ENCODE measurements at places on chromosomes 11 and 22.

GRCh38 chr11:72824020-72824419 lies 9.8 kb downstream of the ATG16L2 start:
- DNase-seq: no peak

- DNase-seq: no peak
Measured at GRCh38 chr11:69480547-69481392, 693 bp upstream of the LINC01488 start.

GRCh38 chr11:72766152-72766902 lies 14.1 kb upstream of the ARAP1 start:
- no peak for DNase-seq

DNA sequence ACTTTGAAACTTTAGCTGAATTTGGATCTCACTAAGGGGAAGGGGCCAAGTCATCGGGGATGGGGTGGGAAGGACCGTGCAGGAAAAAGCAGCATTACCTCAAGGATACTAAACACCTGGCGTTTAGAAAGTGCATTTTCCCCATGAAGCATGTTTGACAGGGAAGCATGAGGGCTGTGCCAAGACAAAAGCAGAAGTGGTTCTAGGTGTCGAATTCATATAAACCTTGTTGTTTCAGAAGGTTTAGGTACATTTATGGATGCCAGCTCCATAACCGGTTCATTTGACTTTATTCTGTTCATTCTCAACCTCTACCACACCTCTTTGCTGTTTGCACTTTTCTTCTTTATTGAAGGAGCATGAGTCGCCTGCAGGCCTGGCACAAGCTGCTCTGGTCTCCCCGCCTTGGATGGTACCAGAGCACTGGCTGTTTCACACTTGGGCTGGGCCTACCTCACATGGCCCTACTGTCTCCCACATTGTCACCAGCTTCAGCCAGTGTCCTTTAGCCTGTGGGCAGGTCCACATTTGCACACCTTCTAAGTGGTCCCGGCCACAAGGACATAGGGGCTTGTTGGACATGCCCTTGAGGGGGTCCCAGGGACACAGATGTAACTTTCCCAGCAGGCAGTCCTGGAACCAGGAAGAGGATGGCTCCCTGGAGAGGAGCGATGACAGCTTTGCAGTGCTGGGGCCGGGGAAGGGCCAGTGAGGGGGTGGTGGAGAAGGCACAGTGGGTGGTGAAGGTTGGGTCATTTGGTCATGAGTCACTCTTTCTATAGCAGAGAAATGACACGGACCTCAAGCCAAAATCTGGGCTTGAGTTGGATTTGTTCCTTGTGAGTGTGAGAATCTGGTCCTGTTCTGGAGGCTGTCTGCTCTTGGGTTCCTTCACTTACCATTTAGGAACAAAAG lies 3.2 kb upstream of the ST14 start:
- DNase-seq: peak; percentile 66

- peak; percentile 25 for DNase-seq
Measured at GRCh38 chr11:135019899-135020298, 607.9 kb upstream of the B3GAT1 start.

DNA sequence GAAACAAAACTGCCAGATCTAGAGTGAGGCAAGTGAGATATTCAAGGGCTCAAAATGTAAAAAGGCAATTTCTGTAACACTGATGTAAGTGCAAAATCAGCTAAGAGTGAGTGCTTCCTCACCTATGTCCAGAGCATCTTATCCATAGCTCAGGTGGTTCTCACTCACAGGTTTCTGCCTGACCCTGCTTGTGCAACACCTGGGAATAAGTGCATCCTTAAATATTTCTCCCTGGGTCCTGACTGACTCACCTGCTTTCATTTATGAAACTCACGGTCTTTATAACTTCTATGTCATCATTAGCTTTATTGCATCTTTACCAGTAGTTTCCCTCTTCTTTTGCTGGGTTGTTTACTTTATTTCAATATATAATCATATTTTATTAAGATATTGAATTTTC lies 260.6 kb downstream of the CNTN5 start:
- no peak for DNase-seq

GRCh38 chr11:63951779-63952536 lies 13.2 kb downstream of the NAA40 start:
- no peak for DNase-seq

GRCh38 chr11:122995526-122995925 lies 13.9 kb upstream of the BSX start:
- DNase-seq: no peak

DNA sequence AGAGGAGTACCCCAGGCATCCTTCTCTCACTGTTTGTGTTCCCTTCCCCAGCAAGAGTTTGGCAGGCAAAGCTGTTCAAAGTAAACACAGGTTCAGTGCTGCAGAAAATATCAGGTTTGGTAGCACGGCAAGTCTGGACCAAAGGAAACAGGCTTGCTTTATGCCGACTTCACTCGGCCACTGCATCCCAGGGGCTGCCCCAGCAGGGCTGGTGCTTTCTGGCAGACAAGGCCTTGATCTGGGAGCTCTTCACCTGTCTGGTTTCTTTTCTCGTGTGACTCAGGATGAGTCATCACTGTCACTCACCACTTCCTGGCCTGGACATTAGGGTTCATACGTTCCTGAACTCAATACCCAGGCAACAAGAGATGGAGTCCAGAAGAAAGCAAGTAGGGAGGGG lies 52.6 kb upstream of the NAV2 start:
- DNase-seq: peak; percentile 99

DNA sequence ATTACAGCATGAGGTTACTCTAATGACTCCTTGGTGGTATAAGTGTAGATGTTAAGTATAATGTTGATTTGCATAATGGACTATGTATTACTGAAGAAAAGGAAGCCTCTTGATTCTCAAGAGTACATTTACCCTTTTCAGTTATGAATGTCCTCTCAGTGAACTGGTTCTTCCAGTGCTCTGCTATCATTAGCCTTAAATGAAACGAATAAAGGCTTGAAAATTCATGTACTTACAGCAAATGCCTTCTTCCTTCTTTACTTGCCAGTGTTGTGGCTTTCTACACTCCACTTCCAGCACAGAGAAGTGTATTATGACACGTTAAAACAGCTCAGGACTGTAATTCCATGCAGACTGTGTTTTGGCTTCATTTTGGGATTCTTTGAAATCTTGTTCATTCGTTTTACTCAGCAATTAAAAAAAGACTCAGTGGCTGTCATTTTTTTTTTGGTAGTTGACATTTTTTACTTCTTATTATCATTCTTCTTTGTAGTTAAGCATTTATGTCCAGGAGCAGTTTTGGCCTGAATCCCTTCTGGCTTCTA lies 96.9 kb downstream of the MTMR3 start:
- DNase-seq: no peak

- DNase-seq: peak; percentile 73
Measured at GRCh38 chr11:74634537-74634936, 42.2 kb downstream of the POLD3 start.

- no peak for DNase-seq
Measured at GRCh38 chr11:61406067-61406466, 13.7 kb downstream of the TMEM216 start.

DNA sequence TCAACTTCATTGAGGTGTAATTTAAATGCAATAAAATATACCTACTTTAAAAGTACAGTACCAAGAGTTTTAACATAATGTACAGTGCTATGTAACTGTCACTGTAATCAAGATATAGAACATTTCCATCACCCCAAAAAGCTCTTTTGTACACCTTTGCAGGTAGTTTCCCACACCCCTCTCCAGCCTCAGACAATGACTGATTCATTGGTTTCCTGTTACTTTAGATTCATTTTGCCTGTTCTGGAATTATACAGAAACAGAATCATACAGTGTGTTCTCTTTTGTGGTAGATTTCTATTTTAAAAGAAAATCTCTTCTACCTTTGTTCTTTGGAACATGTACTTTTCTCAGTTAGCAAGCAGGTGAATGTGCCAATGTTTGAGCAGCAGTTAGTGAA lies 38.2 kb downstream of the SHISA8 start:
- DNase-seq: no peak

GRCh38 chr11:124841201-124841600 lies 24.0 kb upstream of the ROBO3 start:
- peak; percentile 44 for DNase-seq

- no peak for DNase-seq
Measured at GRCh38 chr11:47995360-47995769, 15.0 kb downstream of the PTPRJ start.

- DNase-seq: peak; percentile 89
Measured at GRCh38 chr11:28343304-28344233, 235.4 kb downstream of the METTL15 start.

GRCh38 chr11:58629857-58630256 lies 7.4 kb downstream of the CNTF start:
- DNase-seq: peak; percentile 56

- DNase-seq: peak; percentile 73
Measured at GRCh38 chr11:5604896-5605295, 8.5 kb downstream of the TRIM6 start.

- DNase-seq: no peak
Measured at GRCh38 chr11:71300187-71300586, 47.8 kb upstream of the SHANK2 start.

DNA sequence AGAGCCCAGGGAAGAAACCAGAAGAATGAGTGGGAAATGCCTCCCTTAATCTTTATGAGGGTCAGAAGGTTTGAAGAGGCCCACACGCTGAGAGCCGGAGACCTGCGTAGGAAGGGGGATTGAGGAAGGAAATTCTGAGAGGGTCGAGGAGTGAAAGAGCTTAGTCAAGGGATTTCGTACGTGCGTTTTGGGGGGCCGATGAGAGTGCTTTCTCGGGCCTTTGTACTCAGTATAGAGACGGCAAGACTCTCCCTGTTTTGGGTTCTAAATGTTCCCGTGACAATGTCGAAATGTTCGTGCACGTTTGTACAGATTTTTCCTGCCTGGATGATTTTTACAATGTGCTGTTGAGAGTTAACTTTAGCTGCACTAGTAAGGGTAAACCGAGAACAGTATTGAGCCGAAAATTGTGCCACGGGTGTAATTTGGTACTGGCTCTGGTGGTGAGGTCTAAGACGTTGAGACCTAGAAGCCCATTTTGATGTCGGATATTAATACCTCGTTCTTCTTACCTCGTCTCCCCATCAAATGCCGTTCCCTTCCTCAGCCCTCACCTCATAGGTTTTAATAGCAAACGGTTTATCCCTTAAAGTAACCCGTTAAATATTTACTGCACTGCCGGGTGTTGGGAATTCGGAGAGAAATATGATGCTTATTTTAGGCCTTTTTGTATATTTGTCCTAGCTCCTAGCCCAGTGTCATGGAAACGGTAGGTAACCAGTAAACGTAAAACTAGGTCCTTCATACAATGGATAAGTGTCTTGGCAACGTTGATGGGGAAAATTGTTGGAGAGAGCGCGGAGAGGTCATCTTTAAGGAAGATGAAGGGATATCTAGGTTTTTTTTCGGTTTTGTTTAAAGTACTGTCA lies 734 bp downstream of the C11orf58 start:
- peak; percentile 65 for DNase-seq

DNA sequence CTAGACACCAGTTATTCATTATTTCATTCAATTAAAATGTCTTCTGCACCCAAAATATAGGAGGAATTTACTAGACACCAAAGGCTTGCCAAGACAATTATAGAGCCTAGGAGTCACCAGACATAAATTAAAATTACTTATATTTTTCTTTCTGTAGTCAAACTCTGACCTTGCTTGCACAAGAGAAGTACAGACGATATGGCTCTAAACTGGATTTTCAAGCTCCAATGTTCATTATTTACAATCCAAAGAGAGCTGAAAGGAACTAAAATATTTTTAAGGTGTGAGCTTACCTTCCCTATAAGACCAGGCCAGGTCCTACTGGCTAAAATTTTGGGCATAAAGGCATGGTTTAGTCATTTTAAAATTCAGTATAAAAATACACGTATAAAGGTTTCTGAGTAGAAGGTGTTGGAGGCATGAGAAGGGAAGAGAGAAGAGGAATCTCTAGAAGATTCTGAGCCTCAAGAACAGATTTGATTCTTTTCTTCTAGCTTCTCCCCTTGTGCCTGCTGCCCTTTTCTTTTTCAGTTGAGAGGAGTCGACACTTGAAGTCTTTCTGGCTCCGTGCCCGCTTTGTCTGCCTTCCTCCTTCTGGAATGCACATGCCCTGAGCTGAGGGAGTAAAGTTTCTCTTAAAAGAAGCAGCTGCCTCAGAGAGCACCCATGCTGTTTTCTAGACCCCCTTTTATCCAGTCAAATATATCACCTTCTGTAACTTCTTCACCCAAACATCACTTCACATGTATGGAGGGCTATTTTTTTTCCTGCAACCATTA lies 13.5 kb downstream of the C11orf97 start:
- DNase-seq: peak; percentile 70

- peak; percentile 10 for DNase-seq
Measured at GRCh38 chr22:27431896-27432295, 369.7 kb downstream of the MN1 start.

- no peak for DNase-seq
Measured at GRCh38 chr11:2550606-2550970, 105.8 kb downstream of the KCNQ1 start.

- no peak for DNase-seq
Measured at GRCh38 chr11:130571519-130571918, 123.1 kb downstream of the ADAMTS15 start.

DNA sequence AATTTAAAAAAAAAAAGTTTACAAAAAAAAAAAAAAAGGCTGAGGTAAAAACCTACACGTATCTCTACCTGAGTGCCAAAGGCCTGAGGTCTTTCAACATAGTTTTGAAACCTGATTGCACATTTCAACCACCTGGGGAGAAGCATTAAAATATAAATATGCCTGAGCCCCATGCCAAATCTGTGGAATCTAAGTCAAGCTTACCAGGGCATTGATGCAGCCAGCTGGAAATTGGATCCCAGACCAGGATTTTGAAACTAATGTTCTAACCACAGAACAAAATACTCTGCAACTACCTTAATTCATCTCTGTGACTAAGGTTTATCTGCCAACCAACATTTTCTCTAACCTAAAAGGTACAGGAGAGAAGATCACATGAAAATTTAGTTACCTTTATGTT lies 38.8 kb upstream of the CHRNA10 start:
- DNase-seq: no peak

DNA sequence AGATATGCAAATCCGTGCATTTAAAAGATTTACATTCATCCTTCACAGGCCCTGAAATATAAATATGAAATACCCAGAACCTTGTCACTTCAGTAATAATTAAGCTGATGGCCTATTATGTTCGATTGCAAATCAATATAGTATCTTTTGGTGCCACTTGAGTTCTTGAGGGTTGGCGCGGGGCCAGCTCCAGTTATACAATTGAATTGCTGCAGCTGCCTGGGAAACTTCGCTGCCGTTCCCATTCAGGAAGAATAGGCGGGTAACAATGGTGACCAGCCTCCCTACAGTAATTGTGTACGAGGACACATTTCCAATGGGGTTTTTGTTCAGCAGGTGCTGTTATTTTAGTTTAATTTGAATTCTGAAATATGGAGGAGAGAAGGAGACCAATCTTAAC lies 451.2 kb downstream of the INSC start:
- no peak for DNase-seq
